T-helper 17 cell (primary cell): ENCODE measurements at places on chromosomes 2 and 18.

DNA sequence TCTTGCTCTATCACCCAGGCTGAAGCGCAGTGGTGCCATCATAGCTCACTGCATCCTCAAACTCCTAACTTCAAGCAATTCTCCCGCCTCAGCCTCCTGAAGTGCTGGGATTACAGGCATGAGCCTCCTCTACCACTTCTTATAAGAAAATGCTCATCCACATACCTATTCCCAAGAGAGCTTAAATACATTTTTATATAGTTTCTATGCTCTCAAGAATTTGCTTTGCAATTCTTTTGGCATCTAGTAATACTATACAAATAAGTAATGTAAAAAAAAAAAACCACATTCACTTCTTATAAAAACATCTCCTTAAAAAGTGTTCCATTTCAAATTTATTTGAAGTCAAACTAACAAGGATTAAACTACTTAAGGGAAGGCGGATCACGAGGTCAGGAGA lies 197.3 kb downstream of the DNAH7 start:
- DNase-seq: no peak

GRCh38 chr2:29433920-29434319 lies 318.7 kb downstream of the CLIP4 start:
- no peak for DNase-seq

GRCh38 chr2:12317814-12318426 lies 398.8 kb upstream of the TRIB2 start:
- DNase-seq: no peak

DNA sequence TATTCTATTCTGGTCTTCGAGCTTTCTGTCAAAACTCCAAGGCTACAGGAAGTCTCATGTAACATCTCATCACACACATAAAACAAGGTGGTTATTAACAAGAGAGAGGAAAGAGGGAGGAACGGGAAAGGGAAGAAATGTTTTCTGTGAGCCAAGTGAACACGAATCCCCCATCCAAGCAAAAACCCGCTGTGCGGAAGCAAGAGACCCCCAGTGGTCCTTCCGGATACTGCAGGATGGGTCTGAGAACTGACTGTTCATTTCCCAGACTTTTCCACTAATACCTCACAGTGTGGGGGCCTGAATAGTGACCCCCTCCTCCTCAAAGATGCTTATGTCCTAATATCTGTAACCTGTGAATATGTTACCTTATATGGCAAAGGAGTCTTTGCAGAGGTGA lies 19.0 kb upstream of the DIPK1C start:
- DNase-seq: no peak

- DNase-seq: no peak
Observed at GRCh38 chr2:198351647-198352046, 547.3 kb downstream of the PLCL1 start.

DNA sequence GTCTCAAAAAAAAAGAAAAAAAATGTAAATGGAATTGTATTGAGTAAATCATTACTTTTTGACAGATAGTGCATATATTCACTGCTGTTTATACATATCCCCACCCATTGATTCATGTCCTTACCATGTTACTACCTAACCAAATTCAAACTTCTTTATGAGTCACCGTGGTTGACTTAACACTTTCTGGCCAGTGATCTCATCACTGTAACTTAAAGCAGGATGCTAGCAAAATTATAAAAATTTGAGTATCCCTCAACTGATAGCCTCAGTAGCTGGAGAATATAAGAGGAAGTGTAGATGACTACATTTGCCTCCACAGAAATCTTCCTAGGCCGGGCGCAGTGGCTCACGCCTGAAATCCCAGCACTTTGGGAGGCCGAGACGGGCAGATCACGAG lies 13.4 kb downstream of the CNOT9 start:
- DNase-seq: no peak

DNA sequence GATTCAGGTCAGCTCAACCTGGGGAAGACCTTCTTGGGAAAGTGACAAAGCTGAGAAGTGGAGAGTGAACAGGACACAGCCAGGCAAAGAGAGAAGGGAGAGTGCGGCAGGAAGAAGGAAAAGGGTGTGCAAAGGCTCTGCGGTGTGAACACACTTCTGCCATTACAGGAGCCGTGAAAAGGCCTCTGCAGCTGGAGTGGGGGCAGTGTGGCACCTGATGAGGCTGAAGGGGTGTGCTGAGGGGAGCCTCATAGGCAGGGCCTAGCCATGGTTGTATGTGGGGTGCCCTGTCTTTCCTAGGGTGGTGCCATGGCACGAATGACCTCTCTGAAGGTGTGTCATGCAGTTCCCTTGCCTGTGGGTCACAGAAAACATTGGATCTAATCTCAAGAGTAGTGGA lies 347.6 kb downstream of the CYRIA start:
- no peak for DNase-seq

DNA sequence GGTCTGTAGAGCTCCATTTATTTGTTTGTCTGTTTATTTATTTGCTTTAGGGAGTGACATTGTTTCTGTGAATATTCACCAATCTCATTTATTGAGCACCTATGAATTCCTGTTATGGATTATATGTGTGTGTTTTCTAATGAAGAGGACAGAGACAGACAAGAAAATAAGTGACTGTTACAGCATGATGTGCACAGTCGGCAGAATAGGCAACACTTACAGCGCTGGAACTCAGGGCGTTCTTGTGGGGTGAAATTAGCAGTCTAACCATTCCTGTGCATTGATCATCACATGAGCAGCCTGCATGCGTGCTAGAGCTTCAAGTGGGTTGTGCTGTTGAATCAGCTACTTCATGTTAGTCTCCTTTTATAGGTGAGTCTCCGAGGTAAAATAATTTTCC lies 960.7 kb downstream of the SLC4A3 start:
- DNase-seq: no peak

DNA sequence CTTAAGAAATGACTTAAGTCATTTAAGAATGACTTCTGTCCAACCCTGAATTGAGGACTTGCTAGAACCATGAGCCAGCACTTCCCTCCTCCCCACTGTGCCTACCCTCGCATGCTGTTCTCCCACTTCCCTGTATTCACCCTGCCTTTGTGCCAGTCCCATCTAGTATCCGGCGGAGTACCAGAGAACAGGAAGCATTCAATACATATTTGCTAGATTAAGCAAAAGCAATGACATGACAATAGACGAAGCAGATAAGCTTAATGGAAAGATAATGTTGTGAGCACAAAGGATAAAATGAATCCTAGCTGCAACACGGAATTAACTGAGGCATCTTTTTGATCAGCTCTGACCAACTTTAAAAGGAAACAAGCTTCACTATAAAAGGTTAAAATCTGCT lies 328.5 kb downstream of the TDRD15 start:
- no peak for DNase-seq

- no peak for DNase-seq
Observed at GRCh38 chr2:109440499-109441156, 173.1 kb downstream of the SEPTIN10 start.

DNA sequence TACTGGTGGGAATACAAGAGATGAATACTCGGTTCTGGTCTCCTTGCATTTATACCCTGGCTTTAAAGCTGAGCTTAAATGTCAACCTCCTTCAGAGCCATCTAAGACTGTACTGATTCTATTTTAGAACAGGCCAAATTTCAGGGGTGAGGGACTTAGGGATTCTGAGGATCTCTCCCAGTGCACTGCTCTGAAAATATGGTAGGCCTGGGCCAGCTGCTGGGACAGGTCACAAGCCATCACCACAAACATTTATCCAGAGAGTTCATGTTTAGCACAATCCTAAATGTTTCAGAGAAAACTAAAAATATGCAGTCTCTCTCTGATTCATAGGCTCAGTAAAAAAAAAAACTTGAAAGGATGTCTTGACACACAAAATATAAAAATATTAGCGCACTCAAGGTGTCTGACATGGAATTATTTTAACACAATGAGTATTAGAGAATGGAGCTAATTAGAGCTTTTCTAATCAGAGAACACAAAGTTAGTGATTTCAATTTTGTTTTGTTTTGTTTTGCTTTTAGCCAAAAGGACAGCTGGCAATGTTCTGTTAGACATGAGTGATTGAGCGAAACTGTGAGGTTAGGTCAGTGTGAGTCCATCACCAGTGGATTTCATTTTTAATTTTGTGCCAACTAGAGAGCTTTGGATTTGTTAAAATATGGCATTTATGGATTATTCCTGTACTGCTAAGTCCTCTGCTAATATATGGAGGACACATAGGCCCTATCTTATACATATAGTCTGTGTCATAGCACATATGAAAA lies 38.8 kb downstream of the MFSD6 start:
- DNase-seq: no peak
